WTC11 (cell line): ENCODE measurements at places on chromosomes 4 and X. TPM values are rescaled to one million over a fixed set of nuclear protein-coding genes. Genes with fewer than 3 reads are reported as not detected.

The USP9X gene
- 163 to 177 TPM (median 175 TPM) in 3 replicates for total RNA-seq

The DHX15 gene
- total RNA-seq, result 210 to 240 TPM (median 213 TPM) in 3 replicates

The SLAIN2 gene
- 31.2 to 35.8 TPM (median 33.8 TPM) in 3 replicates for total RNA-seq

The RTL9 gene
- total RNA-seq, result 0.07 to 0.24 TPM (median 0.11 TPM) in 3 replicates

The ANKRD50 gene
- 17.3 to 18.4 TPM (median 18.1 TPM) in 3 replicates for total RNA-seq

The HSFX4 gene
- not detected in 3 replicates for total RNA-seq
